Fibroblast of skin of scalp (primary cell): ENCODE measurements at places on chromosomes 2 and 18.
A peak's percentile ranks its signal among the peaks of the same experiment; 100 is the strongest.

DNA sequence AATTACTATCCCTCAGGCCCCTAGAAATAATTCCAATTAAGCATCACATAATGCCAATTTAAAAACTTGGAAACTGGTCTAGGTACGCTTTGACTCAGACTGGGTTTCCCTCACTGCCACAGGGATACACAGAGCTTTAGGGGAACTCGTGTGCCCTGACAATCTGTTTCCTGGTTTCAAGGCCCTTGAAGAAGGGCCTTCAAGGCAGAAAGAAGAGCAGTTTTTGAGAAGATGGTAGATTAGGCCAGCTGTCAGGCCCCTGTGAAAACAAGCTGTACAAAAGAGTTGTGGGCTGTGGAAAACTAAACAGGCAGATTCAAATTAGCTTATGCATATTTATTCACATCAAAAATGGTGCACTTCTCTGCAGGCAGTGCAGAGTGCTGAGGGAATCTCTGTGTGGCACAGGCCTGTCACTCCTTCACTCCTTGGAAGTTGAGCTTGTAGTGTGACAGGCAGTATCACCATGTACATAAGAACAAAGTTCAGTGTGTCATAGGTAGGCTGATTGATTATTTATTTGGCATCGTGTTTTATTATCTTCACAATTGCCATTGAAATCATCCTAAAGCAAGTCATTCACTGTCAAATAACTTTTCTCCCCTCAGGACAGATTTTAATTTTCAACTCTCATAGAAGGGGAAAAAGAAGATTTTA, 614.4 kb upstream of the GYPC start:
- no peak for DNase-seq

DNA sequence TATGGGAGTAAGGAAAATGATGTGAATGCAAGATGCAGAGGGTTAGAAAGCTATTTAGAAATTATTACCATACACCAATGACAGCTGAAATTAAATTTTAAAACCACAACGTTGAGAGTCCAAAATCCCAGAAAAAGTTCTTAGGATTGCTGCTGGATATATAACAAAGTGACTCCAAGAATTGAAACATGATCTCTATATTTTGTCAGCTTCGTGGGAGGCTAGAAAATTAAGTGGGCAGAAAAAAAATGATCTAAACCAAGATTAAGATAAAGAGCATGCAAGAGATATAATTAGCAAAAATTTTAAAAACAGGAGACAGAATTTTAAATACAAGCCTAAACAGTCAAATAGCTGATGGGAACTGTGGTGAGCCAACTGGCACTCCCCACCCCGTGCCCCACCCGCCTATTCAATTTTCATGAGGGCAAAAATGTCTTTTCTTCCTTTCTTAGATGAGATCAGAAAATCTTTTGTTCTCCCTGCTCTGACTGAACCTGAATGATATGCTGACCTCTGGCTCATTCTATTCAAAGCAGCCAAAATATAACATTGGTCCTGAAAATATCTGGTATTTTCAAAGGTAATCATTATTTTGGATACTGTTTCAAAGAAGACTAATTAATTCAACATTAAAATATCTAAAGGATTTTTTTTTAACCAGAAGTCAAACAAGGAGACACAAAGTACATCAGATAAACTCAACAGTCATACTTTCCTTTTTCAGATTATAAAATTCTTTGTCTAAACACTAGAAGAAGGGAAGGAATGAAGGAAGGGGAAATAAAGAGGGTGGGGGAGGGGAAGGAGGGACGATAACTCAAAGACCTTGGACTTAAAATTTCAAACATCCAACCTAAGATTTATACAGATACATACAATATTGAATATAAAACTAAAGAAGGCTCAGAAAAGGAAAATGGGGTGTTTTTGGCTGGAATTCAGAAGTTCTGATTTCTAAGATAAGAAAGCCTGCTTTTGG, 12.2 kb downstream of the KANSL3 start:
- DNase-seq: no peak

DNA sequence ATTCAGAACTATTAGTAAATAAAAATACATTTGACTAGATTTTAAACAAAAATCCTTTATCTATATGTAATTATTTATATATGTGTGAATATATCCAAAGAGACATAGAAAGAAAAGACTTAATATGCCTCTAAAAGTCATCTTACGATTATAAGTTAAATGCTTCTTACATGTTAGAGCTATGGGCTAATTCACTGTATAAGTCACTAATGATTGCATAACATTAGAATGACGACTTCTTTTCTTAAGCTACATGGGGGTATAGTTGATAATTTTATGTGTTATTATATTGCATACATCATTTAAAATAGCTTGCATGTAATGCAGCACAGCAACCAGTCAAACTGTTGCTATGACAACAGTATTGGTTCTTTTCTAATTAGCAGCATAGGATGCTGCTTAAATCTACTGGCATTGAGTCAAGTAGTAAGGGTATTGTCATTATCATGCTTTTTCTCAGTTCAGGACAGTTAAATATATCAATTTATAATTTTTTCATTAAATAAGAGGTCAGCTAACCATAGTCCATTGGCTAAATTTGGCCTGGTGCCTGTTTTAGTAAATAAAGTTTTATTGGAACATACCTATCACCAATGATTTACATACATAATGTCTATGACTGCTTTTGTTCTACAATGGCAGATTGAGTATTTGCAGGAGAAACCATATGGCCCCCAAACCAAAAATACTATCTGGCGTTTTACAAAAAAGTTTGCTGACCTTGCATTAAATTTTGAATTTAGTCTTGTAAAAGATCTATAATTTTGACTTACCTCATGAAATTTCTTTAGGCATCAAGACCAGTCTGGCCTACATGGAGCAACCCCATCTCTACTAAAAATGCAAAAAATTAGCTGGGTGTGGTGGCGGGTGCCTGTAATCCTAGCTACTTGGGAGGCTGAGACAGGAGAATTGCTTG, 207.7 kb upstream of the ZSWIM2 start:
- DNase-seq: no peak

GRCh38 chr2:26720322-26721114, 28.0 kb downstream of the KCNK3 start:
- DNase-seq: peak; percentile 54

- peak; percentile 19 for DNase-seq
These were observed 8.2 kb upstream of the SPOPL start for GRCh38 chr2:138493334-138493733.

GRCh38 chr18:55224086-55224625, 264.9 kb upstream of the CCDC68 start:
- peak; percentile 89 for DNase-seq

- DNase-seq: no peak
These were observed 10.9 kb downstream of the INO80D start for GRCh38 chr2:206075113-206075512.

GRCh38 chr2:227856697-227857096, 14.7 kb upstream of the DAW1 start:
- no peak for DNase-seq

DNA sequence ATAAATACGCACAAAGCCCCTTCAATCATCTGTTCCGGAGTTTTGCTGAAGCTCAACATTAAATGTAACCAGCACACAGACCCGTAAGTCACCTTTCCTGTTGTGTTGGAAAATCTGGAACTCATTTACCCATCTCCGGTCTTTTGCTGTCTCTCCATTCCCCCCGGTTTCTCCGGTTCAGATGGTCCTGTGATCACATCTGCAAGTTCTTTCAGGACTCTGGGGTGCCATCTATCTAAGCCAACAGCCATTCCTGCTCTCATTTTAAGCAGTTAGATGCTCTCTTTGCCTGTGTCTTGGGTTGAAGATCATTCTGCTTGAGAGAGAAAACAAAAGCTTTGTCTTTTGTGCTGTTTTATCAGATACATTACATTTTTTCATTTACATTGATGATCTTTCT, 91.7 kb upstream of the TGIF1 start:
- DNase-seq: no peak

GRCh38 chr2:236972491-236973342, 113.0 kb upstream of the COPS8 start:
- peak; percentile 96 for DNase-seq

DNA sequence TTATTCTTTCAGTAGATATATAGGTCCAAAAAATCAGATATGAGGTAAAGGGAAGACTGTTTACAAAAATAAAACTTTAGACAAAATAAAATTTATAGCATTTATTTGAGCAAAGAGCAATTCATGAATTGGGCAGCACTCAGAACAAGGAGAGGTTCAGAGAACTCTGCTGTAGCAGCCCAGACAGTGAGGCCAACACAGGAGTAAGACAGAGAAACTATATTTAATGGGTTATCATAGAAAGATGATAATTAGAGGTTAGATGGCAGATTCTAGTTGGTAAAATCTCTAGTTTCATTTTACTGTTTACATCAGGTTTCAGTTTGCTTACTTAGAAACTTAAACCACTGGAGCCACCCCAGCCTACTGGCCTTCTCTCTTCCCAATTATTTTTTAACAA, 30.1 kb upstream of the SP140L start:
- DNase-seq: no peak

DNA sequence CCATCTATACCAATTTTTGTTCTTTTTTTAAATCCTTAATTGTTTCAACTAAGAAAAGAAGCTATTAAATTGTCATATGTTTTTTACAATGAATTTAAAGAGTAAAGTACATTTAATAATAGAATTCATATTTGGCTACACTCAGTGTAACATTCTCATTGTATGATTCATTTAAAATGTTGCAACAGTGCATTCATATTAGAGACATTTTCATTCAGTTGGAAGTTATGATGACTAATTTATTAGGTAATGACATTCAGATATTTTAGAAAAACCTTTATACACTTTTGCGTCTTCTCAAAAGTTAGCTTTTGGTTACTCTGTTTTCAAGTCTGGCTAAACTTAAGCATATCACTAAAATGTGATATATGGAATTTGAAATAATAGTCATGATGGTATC, 887.5 kb upstream of the NRXN1 start:
- peak; percentile 78 for DNase-seq

- no peak for DNase-seq
These were observed 94.5 kb upstream of the HS6ST1 start for GRCh38 chr2:128413014-128413717.

GRCh38 chr2:216327447-216327935, 44.8 kb downstream of the MARCHF4 start:
- no peak for DNase-seq

DNA sequence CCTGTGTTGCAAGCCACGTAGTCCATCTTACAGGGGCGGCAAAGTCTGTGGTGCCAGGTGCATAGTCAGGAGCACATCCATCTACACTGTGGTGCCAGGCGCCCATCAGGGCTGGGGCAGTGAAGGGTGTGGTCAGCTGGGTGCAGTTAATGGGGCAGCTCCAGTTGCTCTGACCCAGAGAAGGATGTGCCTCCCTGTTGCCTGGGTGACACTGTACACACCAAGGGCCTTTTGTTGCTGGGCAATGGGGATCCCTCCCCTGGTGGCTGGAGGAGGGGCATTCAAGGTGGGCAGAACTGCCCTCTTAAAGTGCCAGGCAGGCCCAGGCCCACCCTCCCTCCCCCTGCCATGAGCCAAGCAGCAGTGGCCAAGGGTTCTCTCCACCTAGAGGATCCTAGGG, 28.3 kb upstream of the IMP4 start:
- no peak for DNase-seq

DNA sequence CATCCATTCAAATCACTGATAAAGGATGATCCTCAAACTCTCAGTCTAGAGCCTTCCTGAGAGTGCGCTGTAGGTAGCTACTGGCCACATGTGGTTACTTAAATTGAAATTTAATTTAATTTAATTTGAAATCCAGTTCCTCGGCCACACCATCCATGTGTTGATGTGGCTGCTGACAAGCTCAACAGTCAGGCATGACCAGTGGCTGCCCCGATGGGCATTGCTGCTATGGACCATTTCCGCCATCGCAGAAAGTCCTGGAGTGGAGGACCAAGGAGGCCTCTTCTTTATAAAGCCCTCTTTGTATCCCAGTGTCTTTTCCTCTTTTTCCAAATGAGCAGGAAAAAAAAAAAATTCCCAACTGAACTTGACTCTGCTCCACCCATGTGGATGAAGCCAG, 100.6 kb downstream of the HDAC4 start:
- no peak for DNase-seq

GRCh38 chr2:46979571-46979979, 64.0 kb upstream of the MCFD2 start:
- no peak for DNase-seq

DNA sequence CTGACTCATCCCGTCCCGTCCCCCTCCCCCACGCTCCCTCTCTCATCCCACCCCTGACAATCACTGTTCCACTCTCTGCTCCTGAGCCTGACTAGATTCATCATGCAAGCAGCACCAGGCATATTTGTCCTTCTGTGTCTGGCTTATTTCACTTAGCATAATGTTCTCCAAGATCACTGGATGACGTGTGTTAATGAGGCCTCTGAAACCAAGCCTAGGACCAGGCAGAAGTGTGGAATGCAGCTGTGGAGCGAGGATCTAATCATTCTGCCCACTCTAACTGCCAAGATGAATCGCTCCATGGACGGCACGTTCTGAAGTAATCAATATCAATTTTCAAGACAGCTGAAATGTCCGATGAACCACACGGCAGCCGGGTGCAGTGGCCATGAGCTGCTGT, 122.4 kb upstream of the ZNF236 start:
- DNase-seq: no peak

DNA sequence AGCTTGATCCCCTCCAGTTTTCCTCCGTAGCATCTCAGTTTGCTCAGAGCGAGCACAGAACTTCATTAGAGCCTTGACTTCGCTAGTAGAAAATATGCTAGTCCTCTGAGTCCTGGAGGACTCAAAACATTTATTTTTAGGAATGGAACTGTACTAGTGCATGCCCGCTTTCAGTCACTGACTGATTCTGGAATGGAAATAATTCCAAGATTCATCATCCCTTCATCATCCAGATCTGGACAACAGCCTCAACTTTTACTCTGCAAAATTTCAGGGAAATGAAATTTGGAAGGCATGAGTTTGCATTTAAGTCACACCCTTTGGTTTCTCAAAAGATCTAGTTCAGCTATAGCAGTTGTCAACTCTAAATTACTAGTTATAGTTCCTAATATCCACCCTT, 304.6 kb downstream of the XIRP2 start:
- DNase-seq: peak; percentile 22

GRCh38 chr18:53689886-53690285, 534.6 kb downstream of the MBD2 start:
- DNase-seq: no peak

DNA sequence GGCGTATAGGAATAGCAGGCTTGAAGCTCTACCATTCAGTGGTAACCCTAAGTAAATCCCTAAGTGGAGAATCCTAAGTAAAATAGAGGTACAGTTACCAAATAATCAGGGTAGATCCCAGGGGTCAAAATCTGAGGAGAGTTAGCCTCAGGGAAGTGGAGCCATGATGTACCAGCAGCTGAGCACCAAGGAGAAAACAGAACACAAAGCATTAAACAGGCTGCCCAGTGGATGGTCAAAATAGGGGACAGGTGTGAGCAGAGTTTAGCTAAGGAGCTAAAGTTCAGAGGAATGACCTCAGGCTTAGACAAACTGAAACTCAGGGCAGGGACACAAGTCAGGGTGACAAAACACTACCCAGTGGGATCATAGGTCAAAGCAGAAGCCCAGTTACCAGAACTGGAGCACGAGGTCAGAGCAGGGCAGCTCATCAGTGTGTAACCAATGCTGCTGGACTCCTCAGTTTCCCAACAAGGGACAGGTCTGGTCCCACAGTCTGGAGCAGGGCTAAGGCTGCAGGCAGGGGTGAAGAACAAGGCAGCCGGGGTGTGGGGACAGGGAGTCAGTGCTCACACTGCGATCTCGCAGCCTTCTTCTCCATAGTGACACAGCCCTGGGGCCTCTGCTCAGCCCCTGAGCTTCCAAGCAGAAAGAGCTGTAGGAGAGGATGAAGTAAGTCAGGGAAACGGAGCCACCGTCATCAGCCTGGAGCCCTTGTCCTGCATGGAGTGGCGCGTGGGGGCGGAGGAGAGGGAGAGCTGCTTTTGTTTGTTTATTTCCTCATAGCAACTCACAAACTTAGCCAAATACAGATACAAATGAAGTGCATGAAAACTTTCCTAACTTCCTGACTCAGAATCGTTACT, 264.0 kb downstream of the MREG start:
- no peak for DNase-seq
